ENCODE measurements at places on chromosomes 2 and 18.
A peak's percentile ranks its signal among the peaks of the same experiment; 100 is the strongest.

- DNase-seq: peak; percentile 76
Observed at GRCh38 chr2:208373460-208374089, 33.0 kb upstream of the PTH2R start.

GRCh38 chr2:215503381-215503780 lies 67.5 kb upstream of the FN1 start:
- no peak for DNase-seq

GRCh38 chr2:6203291-6203959 lies 511.2 kb downstream of the SOX11 start:
- DNase-seq: no peak

DNA sequence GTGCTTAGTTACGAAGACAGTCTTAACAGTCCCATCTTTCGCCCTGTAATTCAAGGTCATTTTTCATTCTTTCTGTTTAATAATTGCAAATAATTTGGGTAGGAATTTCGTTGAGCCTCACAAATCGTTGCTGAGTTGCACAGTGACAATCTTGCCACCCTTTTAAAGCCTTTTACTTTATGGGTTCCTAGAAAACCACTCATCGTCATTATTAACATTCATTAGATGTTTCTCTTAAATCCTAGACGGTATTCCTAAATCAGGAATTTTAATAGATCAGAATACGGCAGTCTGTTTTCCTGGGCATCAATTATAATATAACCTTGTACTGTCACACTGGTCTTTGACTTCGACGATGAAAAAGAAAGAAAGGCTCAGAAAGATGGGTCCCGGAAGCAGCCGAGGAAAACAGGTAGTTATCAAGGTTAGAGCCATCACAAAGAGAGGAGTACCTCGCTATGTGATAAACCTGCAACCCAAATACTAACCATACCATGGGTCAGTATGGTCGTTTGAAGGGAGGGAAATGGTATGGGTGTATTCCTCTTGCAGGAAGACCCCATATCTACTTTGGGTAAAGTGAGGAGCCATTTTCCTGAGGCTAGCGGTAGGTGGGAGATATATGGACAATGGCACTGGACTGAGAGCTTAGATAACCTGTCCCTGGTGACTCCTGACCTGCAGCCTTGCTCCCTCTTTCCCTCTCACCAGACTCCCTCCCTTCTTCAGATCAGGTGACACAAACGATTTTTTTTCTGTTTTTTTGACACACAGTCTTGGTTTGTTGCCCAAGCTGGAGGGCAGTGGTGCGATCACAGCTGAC lies 981 bp upstream of the SF3B1 start:
- DNase-seq: peak; percentile 15

DNA sequence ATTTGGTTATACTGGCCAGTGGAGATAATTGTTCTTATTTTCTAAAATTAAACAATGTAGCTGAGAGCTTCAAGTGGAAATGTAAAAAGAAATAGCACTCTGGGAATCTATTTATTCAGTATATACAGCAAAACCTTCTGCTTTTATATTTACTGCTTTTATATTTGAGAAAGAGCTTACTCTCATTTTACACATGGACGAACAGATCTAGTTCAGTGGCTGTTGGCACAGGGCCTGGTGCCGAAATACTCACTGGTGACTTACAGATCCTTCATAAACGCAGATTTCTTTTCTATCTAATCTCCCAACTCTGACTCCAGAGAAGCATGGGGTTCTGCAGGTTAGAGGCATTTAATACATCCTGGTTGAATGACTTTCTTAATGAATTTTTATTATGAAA lies 266.2 kb downstream of the ASXL3 start:
- DNase-seq: peak; percentile 19

DNA sequence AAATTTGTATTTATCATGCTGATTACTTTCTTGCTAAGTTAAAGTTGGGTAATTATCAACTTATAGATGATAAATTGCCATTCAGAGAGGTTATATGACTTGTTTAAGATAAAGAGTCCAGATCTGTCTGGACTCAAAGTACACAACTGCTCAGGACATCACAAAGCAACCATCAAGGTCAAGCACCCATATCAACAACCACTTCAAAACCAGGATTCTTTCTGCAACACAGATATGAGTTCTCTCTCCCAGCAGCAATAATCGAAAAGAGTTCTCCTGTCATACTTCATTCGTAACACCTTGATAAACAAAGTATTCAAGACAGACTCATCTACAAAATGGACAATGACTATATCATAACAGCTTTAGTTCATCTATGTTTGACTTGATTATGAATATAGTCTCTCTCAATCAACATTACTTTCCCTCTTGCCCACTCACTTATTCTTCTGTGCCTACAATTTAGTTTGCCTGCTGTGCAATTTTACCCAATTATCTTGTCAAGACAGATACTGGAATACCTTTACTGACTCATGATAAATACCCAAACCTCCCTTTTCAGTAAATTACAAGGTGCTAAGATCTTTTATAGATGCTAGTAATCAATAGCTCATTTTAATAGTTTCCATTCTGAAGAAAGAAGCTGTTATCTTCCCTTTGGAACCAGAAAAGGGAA lies 281.8 kb downstream of the NBAS start:
- DNase-seq: no peak

- DNase-seq: no peak
Observed at GRCh38 chr18:73807551-73808192, 340.0 kb downstream of the FBXO15 start.

DNA sequence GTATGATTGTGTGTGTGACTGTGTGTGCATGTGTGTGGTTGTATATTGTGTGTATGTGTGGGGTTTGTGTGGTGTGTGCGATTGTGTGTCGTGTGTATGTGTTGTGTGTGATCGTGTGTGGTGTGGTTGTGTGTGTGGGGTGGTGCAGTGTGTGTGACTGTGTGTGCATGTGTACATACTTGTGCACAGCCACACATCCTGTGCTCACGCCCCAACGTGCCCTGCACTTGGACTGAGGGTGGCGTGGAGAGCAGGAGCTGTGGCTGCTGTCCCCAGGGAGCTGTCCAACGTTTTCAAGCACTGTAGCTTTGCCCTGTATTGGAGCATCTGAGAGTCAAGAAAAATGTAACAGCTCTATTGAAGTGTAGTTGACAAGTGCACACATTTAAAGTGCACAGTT lies 243.2 kb upstream of the HDAC4 start:
- peak; percentile 28 for DNase-seq

DNA sequence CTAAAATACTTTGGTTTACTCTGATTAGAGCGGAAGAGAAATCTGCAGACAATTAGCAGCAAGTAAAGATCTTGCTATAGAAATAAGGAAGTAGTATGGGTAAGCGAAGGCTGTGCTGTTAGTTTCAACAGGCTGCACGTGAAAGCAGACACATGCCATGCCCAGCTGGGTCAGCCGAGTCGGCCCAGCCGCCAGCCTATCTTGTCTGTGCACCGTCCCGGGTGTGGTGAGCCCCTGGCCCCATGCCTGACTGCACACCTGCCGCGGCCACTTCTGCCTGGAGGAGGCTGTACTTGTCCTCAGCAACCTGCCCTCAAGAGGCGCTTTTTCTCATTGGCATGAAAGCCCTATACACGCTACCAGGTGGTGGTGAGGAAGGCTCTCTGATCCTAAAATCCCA lies 185.5 kb downstream of the SEPTIN10 start:
- no peak for DNase-seq

- DNase-seq: no peak
Observed at GRCh38 chr2:199405241-199405640, 52.5 kb downstream of the SATB2 start.

- no peak for DNase-seq
Observed at GRCh38 chr2:8478471-8478793, 203.4 kb upstream of the ID2 start.

GRCh38 chr2:205806143-205806905 lies 124.0 kb downstream of the NRP2 start:
- no peak for DNase-seq

- DNase-seq: no peak
Observed at GRCh38 chr2:45316576-45317338, 294.3 kb downstream of the SRBD1 start.

- DNase-seq: peak; percentile 30
Observed at GRCh38 chr18:53698907-53699306, 525.6 kb downstream of the MBD2 start.

GRCh38 chr2:102893870-102894269 lies 132.0 kb downstream of the TMEM182 start:
- no peak for DNase-seq

- DNase-seq: no peak
Observed at GRCh38 chr2:74911061-74911460, 47.4 kb upstream of the POLE4 start.

DNA sequence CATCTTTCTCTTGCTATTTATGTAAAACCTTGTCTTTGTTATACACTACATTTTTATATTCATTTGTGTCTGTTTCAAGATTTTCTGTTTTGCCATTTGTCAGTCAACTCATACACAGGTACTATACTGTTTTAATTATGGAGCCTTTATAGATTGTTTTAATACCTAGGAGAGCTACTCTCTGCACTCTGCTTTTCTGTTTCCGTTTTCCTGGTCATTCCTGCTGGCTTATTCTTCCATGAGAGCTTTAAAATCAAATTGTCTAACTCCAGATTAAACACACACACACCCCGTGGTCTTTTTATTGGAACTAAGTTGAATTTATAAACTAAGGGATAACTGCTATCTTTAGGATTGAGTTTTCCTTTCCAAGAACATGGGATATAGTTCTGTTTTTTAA lies 161.2 kb downstream of the RTN4 start:
- DNase-seq: no peak

DNA sequence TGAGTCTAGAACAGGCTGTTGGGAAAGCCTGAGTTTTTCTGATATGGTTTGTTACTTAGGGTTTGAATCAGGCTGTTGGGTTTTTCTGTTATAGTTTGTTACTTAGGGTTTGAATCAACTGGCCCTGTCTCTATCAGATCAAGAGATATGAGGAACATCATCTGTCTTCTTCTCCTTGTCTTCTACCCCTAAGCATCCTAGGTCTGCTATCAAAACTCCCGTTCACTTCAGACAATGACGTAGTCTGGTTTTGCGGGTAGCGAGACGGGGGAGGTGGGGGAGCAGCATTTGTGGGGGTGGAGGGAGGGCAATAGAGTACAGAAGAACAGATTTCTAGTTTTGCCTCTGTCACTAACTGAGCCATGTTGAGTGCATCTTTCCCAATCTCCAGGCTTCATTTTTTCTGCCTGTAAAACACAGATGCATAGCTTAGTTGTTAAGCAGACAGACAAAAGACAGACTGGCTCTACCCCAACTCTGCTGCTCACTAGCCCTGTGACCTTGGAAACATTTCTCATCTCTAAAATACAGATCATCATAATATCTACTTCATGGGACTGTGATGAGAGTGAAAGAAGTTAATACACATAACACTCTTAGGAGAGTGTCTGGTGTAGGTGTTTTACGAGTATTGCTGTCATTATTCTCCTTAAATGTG lies 9.1 kb downstream of the TNP1 start:
- DNase-seq: no peak

GRCh38 chr2:99818842-99819241 lies 323.5 kb downstream of the AFF3 start:
- peak; percentile 23 for DNase-seq

GRCh38 chr2:31765078-31765945 lies 184.6 kb upstream of the SRD5A2 start:
- DNase-seq: no peak

DNA sequence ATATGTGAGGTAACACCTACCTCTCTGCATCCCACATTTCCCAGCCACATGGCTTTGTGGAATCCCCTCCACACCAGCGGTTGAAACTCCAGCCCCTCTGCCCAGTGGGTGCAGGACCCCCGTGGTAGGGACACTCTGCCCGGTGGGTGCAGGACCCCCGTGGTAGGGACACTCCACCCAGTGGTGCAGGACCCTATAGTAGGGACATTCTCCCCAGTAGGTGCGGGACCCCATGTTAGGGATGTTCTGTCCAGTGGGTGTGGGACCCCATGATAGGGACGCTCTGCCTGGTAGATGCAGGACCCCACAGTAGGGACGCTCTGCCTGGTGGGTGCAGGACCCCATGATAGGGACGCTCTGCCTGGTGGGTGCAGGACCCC lies 11.5 kb downstream of the COPS9 start:
- no peak for DNase-seq
